ENCODE measurements at places on chromosomes 6 and 20.

- DNase-seq = no peak
Observed at GRCh38 chr6:20417819-20418218, 16.1 kb downstream of the E2F3 start.

DNA sequence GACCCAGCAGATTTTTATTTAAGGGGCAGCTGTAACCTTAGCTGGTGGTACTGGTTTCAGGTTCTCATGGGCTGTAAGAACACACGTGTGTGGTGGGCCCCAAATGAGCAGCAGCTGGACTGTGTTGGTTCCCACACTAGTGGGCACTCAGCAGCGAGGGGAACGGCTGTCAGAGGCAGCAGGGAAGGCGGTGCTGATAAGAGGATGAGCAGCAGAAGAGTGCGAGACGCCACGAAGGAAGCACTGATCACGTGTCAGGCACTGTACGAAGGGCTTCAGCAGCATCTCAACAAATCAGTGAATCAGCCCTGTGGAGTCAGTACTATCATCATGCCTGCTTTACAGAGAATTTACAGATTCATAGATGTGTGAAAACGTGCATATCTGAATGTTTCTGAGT, 41.0 kb upstream of the EMILIN3 start:
- no peak for DNase-seq

GRCh38 chr6:70957284-70957617, 391 bp upstream of the B3GAT2 start:
- DNase-seq = no peak

GRCh38 chr6:45518013-45518720, 140.4 kb upstream of the SUPT3H start:
- no peak for DNase-seq

GRCh38 chr6:44850312-44850711, 462.8 kb downstream of the CDC5L start:
- no peak for DNase-seq

Measured in thymus (tissue), 14 donors.